ENCODE measurements at places on chromosomes 2 and 18.

DNA sequence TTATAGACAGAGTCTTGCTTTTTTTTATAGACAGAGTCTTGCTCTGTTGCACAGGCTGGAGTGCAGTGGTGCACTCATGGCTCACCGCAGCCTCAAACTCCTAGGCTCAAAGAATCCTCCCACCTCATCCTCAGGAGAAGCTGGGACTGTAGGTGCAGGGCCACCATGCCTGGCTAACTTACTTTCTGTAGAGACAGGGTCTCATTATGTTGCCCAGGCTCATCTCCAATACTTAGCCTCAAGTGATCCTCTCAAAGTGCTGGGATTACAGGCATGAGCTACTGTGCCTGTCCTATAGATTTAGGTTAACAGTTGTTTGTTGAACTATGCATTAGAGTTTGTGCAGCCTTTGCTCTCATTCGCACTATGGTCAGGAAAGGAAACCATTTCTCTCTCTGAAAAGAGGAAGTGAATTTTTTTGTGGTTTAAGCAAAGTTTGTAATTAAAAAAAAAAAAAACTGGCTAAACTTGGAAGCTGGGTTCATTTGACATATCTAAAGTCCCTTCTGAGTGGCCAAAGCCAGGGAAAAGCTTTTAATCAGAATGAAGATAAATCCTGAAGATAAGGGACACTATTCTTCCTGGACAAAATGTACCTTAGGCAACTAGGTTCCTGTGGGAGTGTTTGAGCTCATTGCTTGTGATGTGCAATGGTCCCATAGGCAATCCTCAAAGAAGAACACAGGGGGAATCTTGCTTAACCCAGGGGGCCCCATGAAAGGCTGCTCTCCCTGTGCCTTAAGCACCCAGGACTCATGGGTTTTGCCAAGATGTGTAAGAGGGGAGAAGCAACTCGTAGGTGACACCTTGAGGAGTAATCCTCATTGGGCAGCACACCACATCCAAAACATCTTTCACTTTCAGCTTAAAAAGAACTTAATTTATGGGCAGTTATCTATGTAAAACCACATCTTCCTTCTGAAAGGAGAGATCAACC lies 201.7 kb downstream of the MREG start:
- DNase-seq, result no peak

DNA sequence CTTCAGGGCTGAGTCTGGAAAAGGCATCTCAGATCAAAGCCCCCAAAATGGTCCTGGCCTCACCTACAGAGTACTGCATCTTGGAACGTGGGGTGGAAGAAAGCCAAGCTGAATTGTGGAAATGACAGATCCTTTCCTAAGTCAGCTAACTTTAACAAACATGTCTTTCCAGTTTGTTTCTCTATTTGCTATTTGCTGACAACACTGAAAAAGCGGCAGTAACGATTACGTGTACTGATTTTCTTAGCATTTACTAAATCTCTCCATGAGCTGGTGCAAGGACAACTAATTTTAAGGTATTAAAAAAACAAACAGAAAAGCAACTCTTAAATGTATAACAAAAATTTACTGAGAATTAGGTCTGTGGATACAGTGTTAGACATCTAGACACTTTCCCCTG lies 1.1 kb downstream of the HIBCH start:
- DNase-seq, result no peak

GRCh38 chr2:134141598-134142340 lies 112.1 kb upstream of the MGAT5 start:
- no peak for DNase-seq

- no peak for DNase-seq
Measured at GRCh38 chr18:73509460-73509859, 638.2 kb downstream of the FBXO15 start.

DNA sequence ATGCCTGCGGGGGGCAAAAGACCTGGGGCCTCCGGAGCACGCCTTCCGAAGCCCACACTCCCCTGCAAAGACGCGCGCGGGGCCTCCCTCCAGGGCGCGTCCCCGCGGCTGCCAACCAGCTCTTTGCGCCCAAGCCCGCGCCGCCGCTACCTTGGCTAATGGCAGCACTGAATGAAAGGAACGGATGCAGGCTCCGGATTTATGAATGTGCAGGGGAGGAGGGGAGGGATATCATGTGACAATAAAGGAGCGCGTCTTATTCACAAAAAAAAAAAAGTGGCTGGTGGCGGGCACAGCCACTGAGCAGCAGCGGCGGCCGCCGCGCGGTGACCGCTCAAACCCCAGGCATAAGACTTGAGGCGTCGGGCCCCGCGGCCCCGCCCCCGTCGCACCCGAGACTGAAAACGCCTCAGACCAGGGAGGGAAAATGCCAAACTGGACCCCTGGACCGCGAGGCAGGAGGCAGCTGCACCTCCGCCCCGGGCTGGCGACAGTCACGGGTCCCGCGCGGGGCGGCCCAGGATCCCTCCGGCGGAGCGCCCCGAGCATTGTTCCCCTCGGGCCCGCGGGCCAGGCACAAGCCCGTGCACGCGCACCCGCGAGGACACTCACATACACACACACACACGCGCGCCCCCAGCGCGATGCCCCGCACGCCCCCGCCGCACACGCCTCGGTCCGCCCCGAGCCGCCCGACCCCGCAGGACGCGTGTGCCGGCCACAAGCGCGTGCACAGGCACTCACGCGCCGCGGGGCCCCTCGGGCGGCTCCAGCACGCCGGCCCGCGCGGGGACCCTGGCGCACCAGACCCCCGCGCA lies 1.6 kb downstream of the SPRED2 start:
- no peak for DNase-seq

All from RWPE2 (cell line).